ENCODE measurements at places on chromosomes 5 and 9.

DNA sequence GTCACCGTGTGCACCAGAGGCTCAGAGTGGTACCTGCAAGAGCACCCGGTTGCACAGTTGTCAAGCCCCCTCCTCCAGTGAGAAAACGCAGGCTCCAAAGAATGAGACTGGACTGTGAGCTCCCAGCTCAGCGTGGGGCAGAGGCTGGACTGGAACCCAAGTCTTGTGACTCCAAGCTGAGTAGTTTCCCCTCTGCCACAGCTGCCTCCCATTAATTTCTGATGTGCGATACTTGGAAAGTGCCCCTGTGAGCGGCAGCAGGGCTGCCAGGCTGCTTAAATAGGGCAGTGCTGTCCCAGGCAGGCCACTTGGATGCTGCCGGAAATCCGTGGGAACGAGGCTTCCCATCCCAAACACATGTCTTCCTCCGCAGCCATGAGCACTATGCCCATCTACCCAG is 62.2 kb upstream of the ANGPTL2 start:
- DNase-seq: no peak

DNA sequence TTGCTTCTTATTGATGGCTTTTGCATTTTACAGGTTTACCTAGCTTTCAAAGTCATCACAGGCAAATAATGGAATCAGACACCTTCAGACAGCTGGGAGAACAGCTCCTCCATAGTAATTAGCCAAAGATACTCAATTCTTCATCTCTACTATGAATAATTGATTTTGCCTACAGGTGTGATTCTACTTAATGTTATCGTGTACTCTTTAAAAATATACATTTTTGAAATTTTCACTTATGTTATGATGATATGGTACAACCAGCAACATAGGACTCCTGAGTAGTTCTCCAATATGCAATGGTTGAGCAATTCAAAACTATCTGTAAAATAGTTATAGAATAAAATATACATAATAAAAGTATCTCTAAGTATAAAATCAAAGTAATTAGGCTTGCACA is at the start of gene TAS2R1:
TSS of gene TAS2R1 (minus strand) at position 101 of the 400 bp plus-strand sequence. CDS start 319 bp downstream, outside the sequence.
- DNase-seq: no peak

DNA sequence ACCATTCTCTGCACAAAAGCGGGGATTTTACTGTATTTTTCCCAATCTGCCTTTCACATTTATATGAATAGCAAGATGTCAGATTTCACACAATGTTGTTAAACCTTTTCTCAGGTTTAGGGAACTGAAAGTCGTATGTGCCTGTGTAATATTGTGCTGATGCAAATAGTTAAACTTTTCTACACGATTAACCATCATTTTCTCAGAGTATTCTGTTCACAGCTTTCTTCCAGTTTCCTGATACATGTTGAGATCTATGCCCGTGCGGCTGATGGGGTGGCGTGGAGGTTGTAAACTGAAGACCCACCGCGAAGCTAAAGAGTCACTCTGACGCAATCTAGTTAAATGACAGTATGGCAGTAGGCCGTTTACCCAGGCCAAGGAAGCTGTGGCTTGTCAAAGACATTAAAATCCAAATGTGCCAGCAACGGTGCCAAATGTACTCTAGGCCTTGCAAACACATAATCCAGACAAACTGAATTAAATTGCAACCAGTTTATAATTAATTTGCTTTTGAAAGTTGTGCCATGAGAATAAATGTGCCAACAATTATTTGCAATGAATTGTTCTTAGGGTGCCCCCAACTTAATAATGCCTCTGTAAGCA is 145.7 kb downstream of the EBF1 start:
- DNase-seq: no peak

DNA sequence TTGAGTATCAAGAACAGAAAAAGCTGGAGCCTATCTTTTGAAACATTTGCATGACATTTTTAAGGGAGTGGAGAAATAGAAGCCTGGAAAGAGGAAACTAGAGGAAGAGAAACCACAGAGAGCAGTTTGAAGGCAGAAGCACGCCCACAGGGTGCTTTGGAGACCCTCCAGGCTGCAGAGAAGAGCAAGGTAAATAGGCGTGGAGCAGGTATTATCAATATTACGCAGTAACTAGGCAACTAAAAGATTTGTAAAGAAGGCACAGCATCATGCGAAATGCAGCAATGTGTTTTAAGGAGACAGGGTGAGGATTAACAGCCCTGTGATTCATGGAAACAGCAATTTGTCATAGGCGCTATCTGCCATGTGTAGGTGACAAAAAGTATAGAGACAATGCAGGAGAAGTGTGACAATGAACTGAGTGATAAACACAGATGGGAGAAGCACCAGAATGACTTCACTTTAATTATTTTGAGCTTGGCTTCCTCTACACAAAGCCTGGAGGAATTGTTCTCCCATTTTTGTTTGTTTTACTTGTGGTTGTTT is 281.2 kb downstream of the BRINP1 start:
- DNase-seq: no peak

- no peak for DNase-seq
Observed at GRCh38 chr9:90107040-90107725, 502.4 kb downstream of the GADD45G start.

- DNase-seq: no peak
Observed at GRCh38 chr9:96868709-96869108, 14.4 kb upstream of the ZNF782 start.

GRCh38 chr9:98101868-98102273 is 17.2 kb downstream of the TRIM14 start:
- no peak for DNase-seq

DNA sequence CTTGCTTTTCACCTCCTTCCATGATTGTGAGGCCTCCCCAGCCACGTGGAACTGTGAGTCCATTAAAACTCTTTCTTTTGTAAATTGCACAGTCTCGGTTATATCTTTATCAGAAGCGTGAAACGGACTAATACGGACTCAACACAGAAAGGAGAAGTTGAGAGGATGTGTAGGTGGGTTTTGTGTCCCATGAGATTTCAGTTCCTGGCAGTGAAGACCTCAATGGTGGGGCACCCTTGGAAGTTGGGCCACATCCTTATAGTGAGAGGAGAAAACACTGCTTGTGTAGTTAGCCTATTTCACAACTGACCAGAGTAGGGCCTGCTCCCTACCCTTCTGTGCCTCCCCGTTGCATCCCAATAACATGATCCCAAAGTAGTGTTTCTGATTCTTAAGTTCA is 98.9 kb upstream of the TNC start:
- no peak for DNase-seq

- DNase-seq: no peak
Observed at GRCh38 chr5:150329881-150330876, 27.3 kb upstream of the TCOF1 start.

DNA sequence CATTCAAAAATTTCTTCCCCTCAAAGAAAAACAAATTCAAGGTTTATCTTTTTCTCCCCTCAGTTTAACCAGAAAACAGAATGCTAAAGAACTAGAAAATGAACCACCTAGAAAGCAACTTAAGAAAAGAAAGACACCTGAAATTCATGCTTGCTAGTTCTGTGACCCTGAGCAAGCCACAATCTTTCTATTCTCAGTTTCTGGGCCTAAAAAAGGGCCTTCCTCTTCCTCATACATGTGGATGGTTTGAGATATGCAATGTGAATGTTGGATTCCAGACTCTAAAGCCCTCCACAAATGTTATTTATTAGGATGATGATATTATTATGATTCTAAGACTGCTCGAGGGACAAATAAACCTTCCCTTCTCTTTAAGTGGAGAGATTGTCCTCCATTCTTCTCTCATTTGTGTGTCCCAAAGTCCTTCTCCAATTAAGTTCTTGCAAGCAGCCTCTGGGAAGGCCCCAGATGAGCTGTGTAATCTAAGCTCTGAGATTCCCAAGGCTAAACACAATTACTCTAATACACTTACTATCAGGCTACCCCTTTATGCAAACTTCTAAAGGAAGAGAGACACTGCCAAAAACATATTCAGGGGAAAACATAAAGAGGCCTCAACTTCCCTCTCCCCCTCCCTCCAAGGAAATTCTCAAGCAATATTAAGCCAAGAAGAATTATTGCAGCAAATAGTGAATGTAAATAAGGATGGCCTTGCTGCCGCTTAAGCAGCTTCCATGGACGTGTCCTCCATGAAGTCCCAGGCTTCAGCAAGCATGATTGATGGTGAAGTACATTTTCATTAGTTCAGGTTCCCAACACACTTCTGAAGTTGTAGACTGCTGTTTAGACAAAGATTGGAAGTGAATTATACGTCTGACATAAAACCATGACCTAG is 80.2 kb downstream of the PRKACG start:
- no peak for DNase-seq

DNA sequence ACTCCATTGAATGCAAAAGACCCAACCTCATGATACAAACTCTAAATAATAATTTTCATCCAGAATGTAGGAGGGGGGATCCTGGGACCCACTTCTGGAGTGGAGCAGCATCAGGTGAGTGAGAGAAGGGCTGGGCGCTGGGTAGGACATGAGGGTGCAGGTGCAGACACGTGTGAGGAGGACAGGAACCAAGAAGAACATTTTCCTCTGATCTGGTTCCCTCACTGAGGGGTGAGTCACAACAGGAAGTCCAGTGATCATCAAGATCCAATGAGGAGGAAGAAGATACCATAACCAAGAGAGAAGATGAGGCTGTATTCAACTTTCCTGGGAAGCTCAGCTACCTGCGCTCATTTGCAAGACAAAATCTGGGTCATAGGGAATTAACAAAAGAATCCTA is 57.4 kb downstream of the SFXN1 start:
- no peak for DNase-seq

GRCh38 chr9:89929315-89929672 is 324.5 kb downstream of the GADD45G start:
- no peak for DNase-seq

GRCh38 chr9:101778332-101778731 is 39.9 kb upstream of the GRIN3A start:
- DNase-seq: no peak

DNA sequence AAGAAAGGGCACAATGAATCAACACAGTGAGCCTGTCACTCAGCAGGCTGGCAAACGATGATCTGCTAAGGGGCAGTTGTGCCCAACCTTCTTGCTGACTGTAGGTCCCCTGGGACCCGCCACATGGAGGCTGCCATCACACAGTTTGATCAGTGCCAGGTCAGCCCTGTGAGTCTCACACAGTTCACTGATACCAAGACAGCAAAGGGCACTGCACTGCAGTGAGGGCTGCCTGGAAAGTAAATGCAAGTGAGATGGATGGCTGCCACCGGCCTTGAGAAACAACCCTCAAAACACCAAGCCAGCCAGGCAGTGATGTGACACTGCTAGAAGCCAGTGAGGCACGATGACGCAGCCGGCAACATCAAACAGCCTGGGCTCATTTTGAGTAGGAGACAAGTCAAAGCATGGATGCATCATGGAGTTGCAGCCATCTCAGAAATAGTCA is 30.3 kb downstream of the FOXD1 start:
- DNase-seq: no peak

DNA sequence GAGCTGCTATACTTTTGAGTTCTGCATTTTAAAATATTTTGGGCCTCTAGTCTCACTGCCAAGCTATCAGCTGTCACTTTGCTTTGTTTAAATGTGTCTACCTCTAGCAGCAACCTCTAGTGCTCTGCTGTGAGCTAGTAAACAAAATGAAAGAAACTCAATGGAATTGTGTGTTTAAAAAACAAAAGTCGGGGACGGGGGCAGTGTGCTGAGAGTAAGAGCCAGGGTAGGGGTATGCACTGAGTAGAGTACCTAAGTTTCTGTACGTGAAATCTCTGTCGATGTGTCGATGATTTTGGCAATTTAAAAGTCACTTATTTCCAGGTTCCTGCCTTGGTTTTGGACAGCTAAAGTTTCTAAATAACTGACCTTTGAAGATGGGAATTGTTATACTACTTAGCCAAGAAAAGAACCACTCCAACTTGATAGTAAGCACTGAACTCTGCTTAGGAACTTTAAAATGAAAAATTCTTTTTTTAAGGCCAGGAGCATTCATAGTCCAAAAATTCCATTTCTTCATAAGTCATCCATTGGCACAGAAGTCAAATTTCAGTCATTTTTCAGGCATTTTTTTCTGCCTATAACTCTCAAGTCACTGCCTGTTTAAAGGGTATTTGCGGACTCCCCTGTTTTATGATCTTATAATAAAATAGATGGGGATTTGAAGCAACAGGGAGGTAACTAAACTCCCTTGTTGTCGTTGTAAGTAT is 111.5 kb downstream of the SAXO1 start:
- no peak for DNase-seq

- no peak for DNase-seq
Observed at GRCh38 chr5:88540471-88541115, 271.9 kb upstream of the TMEM161B start.

GRCh38 chr9:134287591-134288491 is 38.4 kb upstream of the RXRA start:
- peak; percentile 37 for DNase-seq

- DNase-seq: no peak
Observed at GRCh38 chr9:78490231-78490630, 193.3 kb downstream of the PSAT1 start.

- DNase-seq: no peak
Observed at GRCh38 chr9:16521868-16522411, 348.5 kb downstream of the BNC2 start.

- no peak for DNase-seq
Observed at GRCh38 chr5:933251-933861, 40.7 kb downstream of the TRIP13 start.

DNA sequence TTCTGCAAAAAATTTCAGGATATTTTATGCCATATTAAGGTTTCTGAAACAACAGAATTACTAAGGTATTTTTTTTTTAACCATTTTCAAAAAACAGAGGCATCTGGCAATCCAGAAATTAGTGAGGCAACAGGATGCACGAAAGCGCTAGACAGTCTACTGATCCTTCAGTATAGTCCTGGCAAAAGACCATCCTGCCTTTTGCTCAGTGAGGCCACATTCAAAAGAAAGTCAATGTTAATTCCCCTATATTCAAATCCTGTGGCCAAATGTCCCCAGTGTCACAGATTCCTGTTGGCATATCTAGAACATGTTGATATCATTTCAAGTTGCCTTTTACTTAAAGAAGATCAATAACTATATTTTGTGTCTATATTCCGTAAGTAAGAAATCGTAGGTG is 13.1 kb upstream of the NFIB start:
- no peak for DNase-seq

DNA sequence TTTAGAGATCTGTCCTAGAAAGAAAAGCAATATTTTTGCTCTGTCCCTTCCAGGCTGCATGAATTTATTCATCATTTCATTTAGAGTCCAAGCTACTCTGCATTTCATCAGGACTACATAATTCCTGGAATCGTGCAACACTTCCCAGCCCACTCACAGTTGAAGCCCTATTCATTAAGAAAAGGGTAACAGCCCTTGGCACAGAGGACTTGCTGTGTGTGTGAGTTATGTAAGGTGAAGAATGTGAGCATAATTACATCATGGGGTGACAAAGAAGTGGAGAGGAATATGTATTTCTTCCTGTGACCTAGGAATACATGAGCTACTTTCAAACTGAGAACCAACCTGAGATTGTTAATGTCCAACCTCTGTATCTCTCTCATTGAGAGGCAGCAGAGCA is 317.4 kb downstream of the ARHGEF28 start:
- DNase-seq: no peak

- DNase-seq: no peak
Observed at GRCh38 chr5:139752506-139753473, 42.8 kb upstream of the PSD2 start.

GRCh38 chr5:116395226-116395625 is 179.4 kb downstream of the SEMA6A start:
- no peak for DNase-seq

GRCh38 chr9:8946461-8946860 is 1146.9 kb upstream of the DMAC1 start:
- DNase-seq: no peak

All from Right ventricle myocardium inferior (tissue), 1 donor.